ENCODE measurements at places on chromosomes 11 and 22.

GRCh38 chr11:1834779-1835670 lies at the start of gene SYT8:
Gene SYT8 (plus strand): TSS chr11:1834990. CDS start chr11:1835106, 116 bp downstream.
- DNase-seq: no peak

DNA sequence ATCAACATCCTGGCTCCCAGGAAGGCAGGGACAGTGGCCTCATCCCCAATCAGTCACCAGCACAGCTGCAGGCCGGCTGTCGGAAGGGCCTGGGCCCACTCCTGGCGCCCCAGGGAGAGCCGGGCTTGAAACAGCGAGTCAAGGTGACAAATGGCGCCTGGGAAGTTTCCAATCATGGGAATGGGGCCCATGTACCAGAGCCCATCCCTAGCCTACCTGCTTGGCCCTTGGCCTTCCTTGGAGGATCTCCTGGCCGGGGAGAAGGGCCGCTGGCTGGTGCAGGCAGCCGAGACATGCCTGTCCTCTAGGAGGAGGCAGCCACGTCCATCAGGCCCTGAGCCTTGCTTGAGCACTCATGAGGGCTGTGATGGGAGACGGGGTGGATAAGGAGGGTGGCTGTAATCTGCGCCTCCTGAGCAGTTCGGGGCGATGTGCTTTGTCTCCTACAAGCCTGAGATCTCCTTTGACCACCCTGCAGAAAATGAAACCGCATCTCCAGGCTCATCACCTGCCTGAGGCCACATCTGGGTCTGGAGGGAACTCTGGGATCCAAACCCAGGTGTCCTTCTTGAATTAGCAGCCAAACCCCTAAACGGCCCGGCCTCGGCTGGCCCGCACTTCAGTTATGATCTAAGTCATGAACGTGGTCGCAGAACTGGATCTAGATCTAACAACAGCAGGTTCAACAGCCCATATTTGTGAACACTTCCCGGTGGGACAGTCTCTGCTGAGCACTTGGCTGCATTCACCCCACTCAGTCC lies 862.0 kb downstream of the TBC1D22A start:
- no peak for DNase-seq

- DNase-seq: no peak
Observed at GRCh38 chr11:128931668-128932067, 11.0 kb downstream of the TP53AIP1 start.

GRCh38 chr22:49541693-49542230 lies 285.9 kb downstream of the BRD1 start:
- no peak for DNase-seq

DNA sequence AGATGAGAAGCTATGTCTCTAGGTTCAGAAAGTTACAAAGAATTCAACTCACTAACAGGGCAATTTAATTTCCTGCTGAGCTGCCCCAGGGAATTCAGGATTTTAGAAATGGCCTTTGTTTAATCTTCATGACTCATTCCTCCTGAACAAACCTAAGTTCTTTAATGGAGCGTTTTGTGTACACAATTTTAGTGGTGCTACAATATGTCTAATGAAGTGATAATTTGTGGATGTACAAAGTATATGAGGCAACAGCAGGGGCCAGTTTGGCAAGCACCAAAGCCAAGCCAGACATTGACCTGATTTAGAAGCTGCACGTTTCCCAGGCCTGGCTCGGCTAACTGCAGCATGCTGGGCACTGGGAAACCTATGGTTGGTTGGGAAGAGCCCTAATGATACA lies 34.4 kb upstream of the HEPHL1 start:
- DNase-seq: no peak

GRCh38 chr11:110173811-110174644 lies 80.8 kb downstream of the ZC3H12C start:
- peak; percentile 40 for DNase-seq

DNA sequence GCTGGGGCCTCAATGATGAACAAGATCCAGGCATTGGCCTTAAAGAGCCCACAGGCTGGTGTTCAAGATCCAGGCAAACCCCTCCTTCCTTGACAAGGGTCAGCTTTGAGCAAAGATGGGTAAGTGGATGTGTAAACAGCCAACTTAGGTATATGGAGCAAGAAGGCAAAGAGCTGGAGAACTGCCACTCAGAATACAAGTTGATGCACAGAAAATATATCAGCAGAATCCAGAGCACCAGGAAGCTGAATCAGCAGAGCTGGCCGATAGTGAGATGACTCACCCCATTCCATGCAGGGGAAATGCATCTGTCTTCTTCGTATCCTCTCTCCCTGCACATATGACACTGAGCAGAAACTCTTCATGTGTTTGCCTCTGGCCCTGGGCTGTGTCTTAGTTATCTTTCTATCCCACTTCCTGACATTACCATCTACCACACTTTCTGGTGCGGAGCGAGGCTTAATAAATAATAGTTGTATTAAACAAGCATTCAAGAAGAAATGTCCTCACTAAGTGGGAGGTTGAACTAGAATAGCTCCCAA lies 57.8 kb downstream of the ENDOD1 start:
- DNase-seq: no peak

DNA sequence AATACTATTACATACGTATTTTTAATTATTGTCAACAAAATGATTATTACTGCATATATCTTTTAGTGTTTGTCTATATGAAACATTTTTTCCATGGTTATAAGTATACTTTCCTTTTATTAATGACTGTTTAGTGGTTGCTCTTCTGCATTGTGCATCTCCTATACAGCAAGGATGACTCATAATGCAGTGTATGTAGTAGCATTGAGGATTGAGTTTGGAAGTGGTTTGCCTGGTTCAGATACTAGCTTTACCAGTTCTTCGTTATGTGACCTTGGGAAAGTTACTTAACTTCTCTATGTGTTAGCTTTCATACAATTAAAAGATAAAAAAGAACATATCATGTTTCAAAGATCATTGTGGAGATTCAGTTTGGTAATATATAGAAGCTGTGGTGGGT lies 44.1 kb downstream of the CHORDC1 start:
- no peak for DNase-seq

GRCh38 chr22:22818861-22819855 lies 68.5 kb upstream of the IGLL5 start:
- no peak for DNase-seq

DNA sequence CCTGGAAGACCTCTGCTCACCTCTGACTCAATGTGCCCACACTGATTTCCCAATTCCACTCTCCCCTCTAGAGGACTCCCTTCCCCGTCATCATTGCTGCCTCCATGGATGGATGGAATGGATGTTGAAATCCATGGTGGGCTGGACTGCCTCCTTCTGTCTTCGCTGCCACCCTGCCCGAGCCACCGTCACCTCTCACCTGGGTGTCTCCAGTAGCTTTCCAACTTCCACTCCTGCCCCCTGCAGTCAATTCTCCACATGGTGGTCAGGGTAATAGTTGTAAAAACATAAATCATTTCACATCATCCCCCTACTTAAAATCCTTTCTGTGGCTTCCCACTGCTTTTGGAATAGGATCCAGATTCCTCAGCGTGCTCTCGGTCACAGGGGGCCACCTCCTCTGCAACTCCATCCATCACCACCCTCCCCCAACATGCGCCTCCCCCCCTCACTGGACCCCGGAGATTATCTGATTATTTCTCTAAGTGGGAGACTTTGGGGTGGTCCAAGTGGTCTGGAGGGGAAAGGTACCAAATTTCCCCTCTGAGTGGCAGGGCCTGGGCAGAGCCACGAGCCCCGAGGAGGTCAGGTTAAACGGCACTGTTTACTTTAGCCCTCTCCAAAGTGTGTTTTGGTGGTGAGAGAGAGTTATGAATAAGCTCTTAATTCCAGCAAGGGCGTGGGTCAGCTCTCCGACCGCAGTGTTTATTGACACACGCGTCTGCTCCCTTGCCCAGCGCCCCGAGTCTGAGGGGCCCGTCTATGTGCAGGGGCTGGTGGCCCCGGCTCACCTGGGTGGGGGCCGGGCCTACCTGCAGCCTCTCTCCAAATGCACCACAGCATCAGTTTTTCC lies 313.7 kb downstream of the MN1 start:
- no peak for DNase-seq

DNA sequence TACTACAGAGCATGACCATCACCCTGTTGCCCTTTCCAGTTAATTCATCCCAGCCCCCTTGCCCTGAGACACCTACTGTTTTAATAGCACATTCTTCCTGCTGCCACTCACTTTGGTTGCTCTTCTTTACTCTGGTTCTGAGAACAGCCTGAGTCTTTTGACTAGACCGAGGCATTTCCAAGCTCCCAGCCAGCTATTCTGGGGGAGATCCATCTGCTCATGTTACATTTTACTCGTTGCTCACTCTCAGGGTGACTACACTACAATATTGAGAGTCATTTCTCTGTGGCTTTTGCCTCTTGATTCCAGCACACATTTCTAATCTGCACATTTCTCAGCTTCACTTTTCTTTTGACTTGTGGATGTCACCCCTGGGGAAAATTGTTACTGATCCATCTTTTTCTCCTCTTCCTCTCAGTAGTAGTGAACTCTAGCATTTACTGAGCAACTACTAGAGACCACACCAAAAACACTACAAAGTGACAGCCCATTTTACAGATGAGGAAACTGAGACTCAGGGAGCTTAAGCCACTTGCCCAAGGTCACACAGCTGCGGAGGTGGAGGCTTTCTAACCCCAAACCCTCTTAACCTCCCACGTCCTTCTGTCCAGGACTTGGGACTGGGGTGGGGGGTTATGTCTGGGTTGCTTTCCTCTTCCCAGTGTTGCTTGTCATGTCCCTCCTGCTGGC lies 117.8 kb downstream of the C11orf91 start:
- DNase-seq: no peak

DNA sequence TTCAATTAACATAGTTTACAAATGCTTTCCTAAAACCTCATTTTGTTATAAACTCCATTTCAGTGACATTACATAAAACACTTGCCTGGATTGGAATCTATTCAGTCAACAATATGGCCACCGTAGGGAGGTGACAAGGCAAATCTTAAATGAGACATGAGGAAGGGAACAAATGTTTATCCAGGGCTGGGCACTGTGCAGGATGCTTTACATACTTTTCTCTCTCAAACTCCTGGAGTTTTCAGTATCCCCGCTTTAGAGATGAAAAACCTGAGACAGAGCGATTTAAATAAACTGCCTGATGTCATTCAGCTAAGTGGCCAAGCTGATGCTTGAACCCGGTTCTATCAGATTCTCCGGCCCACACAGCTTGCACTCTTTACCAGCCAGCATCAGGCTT lies 259.9 kb downstream of the CADM1 start:
- no peak for DNase-seq

GRCh38 chr11:75633409-75634066 lies 35.3 kb downstream of the MAP6 start:
- DNase-seq: no peak

DNA sequence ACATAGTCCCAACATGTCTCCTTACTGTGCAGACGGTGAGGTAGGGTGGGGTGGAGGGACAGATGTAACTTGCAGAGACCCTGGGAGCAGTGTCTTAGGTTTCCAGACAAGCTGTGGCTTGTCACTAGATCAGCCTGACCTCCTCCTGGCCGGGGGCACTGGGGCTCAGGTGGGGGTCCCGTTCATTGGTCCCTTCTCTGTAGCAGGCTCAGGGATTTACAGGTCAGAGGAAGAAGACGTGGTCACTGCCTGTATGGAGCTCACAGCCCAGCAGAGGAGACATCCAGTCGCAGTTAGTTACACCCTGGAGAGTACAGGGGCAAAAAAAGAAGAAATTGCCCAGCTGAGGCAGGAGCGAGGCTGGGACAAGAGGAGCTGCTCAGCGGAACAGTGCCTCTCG lies 22.0 kb upstream of the TUB start:
- DNase-seq: no peak

DNA sequence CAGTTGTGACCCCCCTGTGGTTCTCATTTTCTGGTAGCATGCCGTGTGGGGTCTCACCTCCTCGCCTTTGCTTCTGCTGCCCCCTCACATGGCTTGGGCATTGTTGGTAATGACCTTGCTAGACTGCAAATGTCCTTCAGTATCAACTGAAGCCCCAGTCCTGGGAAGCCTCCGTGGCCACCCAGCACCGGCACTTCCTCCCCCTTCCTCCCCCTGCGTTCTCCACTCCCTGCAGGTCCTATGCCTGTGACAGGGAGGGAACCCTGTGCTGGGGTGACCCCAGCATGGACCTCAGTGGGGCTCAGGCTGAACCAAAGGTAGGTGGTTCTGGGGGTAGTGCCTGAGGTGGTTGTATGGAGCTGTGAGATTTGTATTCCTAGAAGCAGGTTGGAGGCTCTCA lies 5.9 kb downstream of the ST3GAL4 start:
- no peak for DNase-seq

GRCh38 chr11:33910296-33910957 lies 18.6 kb upstream of the LMO2 start:
- no peak for DNase-seq

DNA sequence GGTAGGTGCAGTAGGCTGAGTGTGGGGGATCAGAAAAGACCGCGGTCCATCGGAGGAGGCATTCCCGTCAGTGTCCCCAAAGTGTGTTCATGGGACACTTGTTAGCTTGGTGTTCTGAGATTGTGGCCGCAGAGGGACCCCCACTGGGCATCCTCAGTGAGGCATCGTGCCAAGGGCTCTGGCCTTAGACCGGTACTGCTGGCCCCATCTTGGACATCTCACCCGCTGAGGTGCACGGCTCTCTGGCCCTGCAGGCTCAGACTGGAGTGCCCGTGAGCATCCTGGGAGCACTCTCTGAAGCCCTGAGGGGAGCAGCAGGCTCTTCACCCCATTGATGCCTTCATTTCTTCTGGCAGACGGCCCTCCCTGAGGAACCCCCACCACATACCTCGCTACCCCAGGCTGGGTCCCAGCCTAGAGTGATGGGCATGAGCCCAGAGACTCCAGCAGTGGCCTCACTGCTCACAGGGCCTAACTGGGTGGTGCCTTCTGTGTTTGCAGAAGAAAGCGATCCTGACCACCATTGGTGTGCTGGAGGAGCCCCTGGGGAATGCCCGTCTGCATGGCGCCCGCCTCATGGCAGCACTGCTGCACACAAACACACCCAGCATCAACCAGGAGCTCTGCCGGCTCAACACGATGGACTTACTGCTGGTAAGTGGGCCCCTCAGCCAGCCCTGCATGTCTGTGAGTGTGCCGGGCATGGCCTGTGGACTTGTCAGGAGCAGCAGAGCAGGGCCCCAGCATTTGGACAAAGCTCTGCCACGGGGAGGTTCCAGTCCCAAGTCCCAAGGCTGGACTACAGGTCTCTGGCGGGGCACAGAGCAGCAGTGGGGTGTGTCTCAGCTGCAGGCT lies 51.6 kb downstream of the SBF1 start:
- no peak for DNase-seq

- no peak for DNase-seq
Observed at GRCh38 chr11:13007182-13008060, 1.7 kb upstream of the RASSF10 start.

- no peak for DNase-seq
Observed at GRCh38 chr11:103709371-103709770, 327.1 kb upstream of the DDI1 start.

DNA sequence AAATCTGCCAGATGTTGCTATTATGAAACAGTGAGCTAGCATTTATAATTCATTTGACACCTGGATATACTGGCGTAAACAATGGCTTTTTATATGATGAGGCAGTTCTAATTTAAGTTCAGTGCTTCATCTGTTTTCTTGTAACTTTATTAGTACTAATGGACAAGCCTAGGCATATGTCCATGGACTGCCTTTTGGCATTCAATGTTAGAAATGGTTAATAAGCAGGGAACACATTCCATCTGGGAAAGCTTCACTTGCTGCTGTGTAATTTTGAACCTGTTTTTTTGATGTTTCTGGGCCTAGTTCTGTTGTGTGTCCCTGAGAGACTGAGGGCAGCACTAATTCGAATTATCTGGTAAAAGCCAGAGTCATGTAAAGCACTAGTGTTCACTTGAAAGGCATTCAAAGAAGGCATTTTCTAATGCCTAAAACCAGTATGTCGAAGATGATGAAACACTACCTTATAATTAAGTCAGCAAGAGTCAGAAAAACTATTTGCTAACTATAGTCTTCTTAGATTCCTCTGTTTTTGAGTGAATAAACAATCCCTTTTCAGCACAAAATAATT lies 138.5 kb downstream of the SWAP70 start:
- no peak for DNase-seq

GRCh38 chr22:26648528-26649388 lies 8.6 kb upstream of the MIAT start:
- no peak for DNase-seq
